Urinary bladder (tissue), 4 donors: ENCODE measurements at places on chromosomes 13 and 19. TPM values are rescaled to one million over a fixed set of nuclear protein-coding genes. Genes with fewer than 3 reads are reported as not detected.

Gene TNFSF13B
- 3.8 TPM for polyA plus RNA-seq

Gene SMIM44
- polyA plus RNA-seq, result not detected

Gene CDADC1
- polyA plus RNA-seq, result 7.2 TPM

Gene ACP7
- 0.05 TPM for polyA plus RNA-seq

Gene FAM83E
- 1.1 TPM for polyA plus RNA-seq

- no peak for DNase-seq
Measured at GRCh38 chr13:24741016-24741662, 22.8 kb upstream of the RNF17 start.

DNA sequence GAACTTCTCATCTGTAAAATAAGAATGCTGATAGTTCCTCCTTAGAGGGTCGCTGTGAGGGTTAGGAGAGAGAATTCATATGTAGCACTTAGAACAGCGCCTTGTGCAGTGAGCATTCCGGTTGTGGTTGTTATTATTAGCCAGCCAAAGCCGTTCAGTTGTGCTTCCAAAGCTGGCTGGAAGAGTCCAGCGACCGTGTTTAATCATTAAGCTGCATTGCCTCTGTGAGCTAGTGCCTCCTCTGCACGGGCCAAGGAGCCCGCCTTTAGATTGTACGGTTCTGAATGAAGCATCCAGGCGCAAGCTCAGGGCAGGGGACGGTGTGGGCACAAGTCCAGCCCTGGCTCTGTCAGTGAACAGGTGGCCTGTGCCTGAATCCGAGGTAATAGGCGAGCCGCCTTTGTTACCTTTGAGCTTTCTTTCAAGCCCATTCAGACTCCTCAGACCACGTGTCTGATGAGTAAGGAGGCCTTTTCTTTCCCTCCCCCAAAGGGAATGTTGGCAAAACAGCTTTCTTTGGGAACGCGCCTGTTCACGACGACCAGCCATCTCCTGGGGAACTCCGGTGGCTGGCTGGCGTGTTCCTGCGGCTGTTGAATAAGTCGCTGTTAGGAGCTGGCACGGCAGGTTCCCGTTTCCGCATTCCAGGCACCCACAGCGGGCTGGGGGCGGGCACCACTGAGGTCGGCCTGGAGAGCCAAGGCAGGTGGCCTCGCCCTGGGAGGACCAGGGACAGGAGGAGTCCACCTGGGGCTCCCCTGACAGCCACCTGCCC is 25.1 kb downstream of the SIPA1L3 start:
- peak; percentile 40 for DNase-seq

DNA sequence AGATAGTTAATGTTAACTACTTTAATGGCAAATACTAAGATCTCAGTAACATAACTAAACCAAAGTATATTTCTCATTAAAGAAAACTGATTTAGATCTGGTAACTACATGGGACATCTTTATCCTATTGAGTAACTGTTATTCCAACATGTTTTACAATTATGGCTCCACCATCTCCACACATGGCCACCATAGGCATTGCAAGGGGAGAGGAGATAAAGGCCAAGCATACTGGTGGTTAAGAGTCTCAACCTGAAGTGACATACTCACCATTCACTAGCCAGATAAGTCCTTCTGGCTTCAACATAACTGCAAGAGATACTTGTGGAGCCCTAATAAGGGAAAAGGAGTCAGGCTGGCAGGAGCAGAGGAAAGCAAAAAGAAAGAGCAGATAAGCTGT is 1586.4 kb upstream of the SPRY2 start:
- no peak for DNase-seq

GRCh38 chr19:13840305-13841085 is 36.4 kb upstream of the NANOS3 start:
- DNase-seq, result no peak

- no peak for DNase-seq
Measured at GRCh38 chr13:46797501-46798237, 708 bp upstream of the ESD start.

DNA sequence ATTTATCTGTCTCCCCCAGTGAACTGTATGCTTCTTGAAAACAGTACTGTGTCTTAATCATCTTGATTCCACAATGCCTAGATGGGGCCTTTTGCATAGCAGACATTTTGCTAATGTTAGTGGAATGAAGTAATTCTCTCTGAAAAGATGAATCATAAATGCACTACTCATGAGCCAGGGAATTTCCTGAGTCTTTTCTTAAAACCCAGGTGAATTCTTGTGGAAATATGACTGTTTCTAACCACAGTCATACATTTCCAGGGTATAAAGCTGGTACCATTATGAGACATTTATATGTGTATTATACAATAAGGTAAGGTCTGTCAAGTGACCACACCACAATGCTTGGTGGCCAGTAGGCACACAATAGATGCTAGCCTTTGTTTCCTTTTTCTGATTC is 5.5 kb upstream of the KCTD4 start:
- no peak for DNase-seq

- no peak for DNase-seq
Measured at GRCh38 chr19:14437578-14438140, 4.6 kb downstream of the PKN1 start.
